ENCODE measurements at places on chromosomes 13 and 19.
A peak's percentile ranks its signal among the peaks of the same experiment; 100 is the strongest.

GRCh38 chr13:92901739-92902138 is 324.9 kb upstream of the GPC6 start:
- no peak for DNase-seq

DNA sequence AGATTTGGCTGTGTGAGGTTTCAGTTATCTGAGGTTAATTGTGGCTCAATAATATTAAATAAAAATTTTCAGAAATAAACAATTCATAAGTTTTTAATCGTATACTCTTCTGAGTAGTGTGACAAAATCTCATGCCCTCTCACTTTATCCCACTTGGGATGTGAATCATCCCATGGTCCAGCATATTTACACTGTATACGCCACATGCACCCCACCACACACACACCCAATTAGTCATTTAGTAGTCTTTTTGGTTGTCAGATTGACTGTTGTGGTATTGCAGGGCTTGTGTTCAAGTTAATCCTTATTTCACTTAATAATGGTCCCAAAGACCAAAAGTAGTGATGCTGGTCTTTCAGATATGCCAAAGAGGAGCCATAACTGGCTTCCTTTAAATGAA is 66.4 kb upstream of the PCDH9 start:
- DNase-seq: no peak

- DNase-seq: no peak
Observed at GRCh38 chr13:90632184-90632583, 715.3 kb upstream of the MIR17HG start.

DNA sequence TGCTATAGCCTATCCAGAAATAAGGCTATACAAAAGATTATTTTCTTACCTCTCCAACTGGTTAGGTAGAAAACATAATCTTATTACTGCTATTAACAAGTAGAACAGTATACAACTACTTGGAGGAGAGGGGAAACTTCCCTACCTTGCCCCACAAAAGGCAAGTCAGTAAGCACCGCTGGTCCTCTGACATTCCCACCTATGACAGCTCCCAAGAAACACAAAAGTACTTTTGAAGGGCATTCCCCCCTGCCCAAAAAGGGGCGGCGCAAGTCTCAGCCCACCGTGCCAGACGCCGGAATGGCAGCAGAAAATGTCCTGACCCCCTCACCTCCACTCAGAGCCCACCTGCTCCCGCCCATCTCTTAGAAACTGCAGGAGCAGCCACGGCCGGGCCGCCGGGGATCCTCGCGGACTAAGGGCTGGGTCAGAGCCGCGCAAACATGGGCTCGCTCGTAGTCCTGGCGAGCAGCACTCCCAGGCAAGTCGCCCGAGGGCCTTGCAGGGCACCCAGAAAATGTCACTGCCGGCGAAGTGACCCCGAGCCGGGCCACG is 437 bp downstream of the SUCLA2 start:
- no peak for DNase-seq

DNA sequence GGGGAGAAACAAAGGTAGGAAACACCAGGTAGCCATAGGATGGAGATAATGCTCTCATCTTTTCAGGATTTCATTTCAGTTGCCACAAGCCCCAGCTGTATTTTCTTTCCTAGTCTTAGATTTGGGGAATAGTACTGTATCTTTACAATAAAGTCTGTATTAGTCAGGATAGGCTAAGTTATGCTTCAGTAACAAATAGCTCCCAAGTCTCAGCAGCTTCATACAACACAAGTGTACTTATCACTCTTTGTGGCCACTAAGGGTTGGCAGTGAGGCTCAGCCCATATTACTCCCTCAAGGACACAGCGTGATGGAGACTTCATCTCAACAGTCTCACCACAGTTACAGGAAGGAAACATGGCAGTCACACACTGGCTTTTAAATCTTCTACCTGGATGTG is 61.4 kb downstream of the STARD13 start:
- DNase-seq: no peak

- DNase-seq: no peak
Observed at GRCh38 chr13:98110749-98111148, 32.1 kb upstream of the FARP1 start.

DNA sequence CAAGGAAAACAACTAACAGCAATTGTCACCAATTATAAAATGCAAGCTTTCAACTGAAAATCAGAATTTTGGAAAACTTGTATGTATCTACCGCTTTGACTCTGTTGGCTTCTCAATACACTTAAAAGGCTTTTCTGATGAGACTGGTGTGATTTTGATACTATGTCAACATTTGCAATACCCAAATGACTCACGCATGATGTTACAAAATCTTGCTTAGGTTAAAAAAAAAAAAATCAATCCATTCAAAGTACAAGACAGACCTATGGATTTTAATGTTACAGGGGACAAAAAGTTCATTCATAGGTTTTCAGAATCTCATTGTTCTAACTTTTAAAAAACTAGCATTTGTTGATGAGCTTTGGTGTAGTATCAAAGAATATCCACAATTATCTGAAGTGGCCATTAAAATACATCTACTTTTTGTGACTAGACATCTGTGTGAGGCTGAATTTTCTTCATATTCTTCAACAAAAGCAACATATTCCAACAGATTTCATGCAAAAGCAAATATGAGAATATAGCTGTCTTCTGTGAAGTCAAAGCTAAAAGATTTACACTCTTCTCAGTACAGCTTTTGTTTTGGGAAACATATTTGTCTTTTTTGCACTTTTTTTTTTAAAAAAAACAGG is 10.7 kb downstream of the ELF1 start:
- no peak for DNase-seq

- DNase-seq: no peak
Observed at GRCh38 chr13:33763021-33763420, 54.9 kb upstream of the RFC3 start.

GRCh38 chr13:28047757-28048388 is 52.5 kb downstream of the FLT3 start:
- DNase-seq: no peak

DNA sequence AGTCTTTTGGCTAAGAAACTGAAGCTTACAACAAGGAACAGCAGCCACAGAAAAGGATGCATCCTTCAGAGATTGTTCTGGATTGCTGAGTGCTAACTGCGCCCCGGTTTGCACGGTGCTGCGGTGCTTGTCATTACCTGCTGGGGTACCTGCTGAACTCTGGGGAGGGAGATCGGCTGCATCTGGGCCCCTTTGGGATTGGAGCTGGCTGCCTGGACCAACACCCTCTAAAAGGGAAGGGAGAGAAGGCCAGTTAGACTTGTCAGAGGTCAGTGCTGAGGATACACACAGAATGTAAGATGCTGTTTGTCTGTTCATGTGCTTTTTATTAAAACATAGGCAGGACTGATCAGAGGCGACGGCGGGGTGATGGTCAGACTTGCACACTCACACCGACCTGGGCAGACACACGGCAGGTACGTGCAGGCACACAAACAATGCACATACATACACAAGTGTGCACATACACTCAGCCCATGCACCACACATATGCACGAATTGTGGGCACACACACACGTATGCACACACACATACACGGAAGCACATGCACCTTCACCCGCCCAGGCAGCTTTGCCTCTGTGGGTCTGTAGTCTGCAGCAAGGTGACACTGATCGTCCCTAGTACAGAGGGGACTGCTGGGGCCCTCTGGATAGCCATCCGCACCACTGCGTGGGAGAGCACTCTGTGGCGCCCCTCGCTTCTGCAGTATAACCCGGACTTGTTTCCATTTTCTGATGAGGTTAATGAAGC is 66.1 kb downstream of the RFX2 start:
- DNase-seq: no peak

GRCh38 chr13:73720216-73720840 is 413.9 kb downstream of the KLF12 start:
- no peak for DNase-seq

- no peak for DNase-seq
Observed at GRCh38 chr19:18951721-18952281, 10.8 kb upstream of the HOMER3 start.

GRCh38 chr19:45355402-45355801 is 14.9 kb downstream of the KLC3 start:
- DNase-seq: no peak

GRCh38 chr13:46560778-46561177 is 7.8 kb downstream of the LRCH1 start:
- DNase-seq: no peak

GRCh38 chr19:4522291-4523002 is 4.2 kb upstream of the PLIN4 start:
- DNase-seq: no peak

DNA sequence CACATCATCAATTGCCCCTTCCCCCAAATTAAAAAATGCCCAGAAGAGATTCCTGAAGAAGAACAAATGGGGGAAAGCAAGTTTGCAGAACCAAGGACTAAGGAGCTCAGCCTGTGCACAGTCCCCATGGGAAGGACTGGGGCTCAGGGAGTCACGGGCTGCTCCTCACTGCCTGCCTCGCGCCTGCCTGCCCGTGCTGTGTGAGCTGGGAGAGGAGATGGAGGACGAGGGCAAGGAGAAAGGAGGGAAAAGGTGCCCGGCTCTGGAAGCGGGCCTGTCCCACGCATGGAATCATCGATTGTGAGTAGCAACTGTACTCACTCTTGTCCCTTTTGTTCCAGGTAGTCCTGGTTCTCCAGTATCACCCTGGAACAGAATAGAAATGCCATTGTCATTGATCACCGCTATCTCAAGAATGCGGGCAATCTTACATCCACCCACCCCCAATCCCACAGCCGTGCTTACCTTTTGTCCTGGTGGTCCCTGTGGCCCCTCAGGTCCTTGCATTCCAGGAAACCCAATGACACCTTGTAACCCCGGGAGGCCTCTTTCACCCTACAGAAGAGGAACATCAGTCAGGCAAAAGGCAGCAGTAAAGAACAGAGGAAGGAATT is 93.4 kb downstream of the COL4A1 start:
- DNase-seq: no peak

DNA sequence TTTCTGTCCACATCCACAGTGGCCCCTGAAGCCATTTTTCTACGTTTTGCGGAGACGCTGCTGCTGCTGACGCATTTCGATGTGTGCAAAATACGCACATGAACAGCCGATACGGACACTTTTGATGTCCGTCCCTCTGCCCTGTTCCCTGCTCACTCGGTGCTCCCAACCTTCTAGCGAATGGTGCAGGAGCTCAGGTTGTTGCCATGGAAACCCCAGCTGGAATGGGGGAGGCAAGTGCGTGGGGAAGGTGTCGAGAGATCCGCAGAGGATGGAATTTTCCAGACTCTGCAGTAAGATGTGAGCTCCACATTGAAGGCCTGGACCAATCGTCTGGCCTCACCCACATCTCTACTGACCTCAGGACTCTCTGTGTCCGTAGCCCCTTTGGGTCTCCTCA is 109.2 kb upstream of the USP29 start:
- DNase-seq: no peak

GRCh38 chr19:18465214-18465963 is 27.5 kb upstream of the ISYNA1 start:
- no peak for DNase-seq

DNA sequence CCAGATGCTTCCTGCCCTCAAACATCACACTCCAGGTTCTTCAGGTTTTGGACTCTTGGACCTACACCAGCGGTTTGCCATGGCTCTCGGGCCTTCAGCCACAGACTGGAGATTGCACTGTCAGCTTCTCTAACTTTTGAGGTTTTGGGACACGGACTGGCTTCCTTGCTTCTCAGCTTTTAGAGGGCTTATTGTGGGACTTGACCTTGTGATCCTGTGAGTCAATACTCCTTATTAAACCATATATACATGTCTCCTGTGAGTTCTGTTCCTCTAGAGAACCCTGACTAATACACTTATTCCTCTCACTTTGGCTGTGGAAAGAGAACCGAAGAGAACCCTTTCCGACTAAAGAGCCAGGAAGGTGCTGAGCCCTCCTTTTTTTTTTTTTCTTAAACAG is 53.6 kb downstream of the LMO7 start:
- DNase-seq: no peak

DNA sequence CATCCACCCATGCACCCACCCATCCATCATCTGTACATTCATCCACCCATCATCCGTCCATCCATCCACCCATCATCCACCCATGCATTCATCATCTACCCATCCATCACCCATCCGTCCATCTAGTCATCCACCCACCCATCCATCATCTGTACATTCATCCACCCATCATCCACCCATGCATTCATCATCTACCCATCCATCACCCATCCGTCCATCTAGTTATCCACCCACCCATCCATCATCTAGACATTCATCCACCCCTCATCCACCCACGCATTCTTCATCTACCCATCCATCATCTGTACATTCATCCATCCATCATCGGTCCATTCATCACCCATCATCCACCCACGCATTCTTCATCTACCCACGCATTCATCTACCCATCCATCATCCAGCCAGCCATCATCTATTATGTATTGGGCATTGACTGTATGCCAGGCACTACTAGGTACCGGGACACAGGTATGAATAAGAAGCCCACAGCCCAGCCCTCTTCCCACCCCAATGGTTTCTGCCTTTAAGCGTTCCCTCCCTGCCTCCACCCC is 16.7 kb upstream of the GALP start:
- DNase-seq: no peak

DNA sequence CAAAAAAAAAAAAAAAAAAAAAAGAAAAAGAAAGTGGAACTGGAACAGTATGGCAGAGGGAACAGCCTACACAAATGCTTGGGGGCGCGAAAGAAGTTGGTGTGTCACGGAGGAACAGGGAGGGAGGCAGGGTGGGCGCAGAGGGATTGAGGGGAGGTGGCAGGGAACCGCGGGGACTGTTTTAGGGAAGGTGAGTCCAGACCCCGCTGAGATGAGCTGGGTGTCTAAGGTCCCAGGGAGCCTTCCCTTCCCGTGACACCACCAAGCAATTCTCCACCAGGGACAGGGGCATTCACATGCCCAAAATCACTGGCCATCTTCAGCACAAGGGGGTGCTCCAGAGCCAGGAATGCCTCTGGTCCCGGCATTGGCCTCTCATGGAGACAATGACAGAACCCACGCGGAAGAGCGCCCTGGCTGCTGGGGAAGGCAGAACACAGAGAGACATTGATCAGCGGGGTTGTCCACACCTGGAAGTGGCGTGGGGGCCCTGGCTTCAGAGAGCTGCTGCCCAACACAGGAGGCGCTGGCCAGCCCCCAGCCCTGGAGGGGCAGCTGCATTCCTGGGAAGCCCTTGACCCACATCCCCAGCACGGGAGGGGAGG is 6.9 kb downstream of the PEAK3 start:
- DNase-seq: peak; percentile 40

GRCh38 chr13:94978516-94978915 is 266.2 kb upstream of the SOX21 start:
- no peak for DNase-seq
